ENCODE measurements at places on chromosomes 13 and 19.
A peak's percentile ranks its signal among the peaks of the same experiment; 100 is the strongest.

DNA sequence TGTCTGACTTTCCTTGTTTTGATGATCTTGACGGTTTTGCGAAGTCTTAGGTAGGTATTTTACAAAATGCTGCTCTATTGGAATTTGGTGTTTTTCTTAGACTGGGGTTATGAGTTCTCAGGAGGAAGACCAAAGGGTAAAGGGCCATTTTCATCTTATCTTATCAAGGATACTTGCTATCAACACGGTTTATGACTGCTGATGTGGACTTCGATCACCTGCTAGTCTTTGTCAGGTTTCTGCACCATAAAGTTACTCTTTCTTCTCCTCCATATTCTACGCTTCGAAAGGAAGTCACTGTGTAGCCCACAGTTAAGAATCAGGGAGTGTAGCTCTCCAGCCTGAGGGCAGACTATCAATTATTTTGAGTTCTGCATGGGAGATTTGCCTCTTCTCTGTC is 7.4 kb upstream of the CEBPG start:
- DNase-seq, result no peak

DNA sequence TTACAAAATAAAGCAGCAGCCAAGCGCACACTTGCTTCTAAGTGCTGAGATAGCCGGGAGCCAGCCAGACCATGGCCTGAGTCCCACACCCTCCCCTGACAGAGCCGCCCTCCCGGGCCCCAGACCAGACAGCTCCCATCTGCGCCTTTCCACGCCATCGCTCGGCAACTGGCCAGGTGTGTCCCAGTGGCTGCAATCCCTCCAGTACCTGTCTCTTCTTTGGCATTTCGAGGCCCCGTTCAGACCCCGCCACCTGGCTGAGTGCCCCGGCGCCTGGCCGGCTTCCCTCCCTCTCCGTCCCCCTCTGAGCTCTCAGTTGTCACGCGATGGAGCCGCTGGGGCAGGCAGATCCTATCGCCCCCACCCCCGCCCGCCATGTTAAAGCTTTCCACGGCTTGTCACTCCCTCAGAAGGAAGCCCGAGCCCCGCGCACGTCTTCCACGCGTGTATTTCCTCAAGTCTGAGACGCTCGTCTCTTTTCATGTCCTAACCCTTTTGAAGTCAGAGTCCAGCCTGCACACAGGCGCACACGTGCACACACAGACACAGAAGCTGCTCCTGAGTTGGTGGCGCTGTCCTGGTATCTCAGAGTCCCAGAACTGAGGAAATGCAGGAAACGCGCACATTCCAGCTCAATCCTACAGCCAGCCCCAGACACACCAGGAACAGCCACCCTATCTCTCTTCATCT is 7.9 kb downstream of the MLLT1 start:
- DNase-seq, result peak; percentile 76

DNA sequence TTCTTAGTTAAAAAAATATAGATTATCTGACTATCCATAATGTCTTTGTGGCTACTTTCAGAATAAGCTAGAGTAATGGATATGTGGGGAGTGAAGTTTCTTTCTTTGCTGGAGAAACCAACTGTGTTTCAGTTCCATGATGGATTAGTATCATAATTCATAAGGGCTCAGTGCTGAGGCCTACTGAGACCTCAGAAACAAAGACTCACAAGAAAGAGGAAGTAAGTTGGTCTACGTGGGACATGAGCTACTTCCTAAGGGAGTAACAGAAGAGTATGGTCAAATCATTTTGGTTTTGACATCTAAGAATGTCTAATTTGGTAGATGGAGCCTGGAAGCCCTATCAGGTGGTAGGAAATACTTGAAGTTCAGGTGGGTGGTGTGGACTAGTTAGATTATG is 99.0 kb upstream of the HTR2A start:
- DNase-seq, result no peak

- no peak for DNase-seq
Measured at GRCh38 chr19:5864725-5865486, 5.4 kb downstream of the FUT5 start.

GRCh38 chr19:55419624-55420236 is 12.1 kb upstream of the UBE2S start:
- no peak for DNase-seq

DNA sequence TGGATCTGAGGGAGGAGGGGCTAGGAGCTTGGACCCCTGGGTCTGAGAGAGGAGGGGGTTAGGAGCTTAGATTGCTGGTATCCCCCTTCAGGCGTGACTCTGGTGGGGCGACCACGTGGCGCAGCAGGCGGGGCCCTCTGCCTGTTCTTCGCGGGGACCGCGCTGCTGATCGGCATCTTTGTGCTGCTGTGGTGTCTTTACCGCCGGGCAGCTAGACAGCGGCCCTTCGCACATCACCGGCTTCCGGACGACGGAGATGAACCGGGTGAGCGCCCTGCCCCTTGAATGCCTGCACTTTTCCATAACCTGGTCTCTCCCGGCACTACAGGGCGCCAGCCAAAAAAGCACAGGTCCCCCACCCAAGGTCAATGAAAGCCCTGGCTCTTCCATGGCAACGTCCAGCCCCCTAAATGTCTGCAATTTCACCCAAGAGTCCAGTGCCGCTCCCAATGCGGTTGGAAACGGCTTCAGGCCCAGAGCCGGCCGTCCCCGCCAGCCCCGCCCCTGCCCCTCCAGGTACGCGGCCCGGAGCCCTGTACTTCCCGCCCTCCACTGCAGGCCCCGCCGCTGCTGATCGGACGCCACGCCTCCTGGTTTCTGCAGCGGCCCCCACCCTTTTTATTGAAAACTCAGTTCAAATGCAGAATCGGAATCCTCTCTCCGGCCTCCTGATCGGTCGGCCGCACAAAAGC is 2.8 kb downstream of the GFY start:
- no peak for DNase-seq

GRCh38 chr19:30158067-30158892 is 213.9 kb upstream of the ZNF536 start:
- no peak for DNase-seq

DNA sequence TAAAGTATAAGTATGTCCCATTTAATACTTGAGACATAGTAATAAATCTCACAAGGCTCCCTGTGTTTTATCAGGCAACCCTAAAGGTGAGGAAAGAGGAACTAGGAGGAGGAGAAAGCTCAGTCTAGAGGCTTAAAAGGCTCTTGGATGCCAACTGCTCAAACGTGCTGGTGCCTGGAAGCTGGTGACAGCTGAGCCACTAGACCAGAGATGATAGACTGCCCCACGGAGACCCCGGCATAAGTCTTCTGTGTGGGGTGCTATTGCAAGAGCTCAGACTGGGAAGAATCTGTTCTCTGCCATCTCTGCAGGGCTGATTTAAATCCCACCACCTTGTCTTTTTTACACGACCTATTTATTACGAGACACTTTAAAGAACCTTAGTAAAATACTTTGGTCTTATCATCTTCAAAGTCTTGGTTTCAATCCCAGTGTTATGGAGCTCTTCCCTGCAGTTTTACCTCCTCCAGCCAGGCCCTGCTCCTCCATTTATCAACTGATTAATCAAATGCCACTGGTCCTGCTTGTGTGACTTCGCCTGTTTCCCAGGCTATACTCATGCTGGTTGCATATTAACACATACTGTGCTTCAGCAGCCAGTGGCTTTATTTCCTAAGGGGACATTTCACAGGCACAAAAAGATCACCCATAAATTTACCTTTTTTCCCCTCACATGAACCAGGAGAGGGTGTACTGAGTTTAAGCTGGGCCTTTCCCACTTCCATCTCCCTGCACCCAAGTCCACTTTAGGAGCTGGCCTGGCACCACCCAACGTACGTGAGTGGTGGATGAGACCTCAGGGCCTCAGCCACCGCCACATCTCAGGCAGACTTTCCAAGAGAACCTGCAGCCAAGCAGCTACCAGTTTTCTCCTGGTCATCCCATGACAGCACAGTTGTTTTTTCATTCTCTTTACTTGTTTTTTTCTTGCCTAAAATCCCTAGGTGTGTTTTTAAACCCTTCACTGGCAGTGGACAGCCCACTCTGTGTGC is 7.8 kb upstream of the ATP12A start:
- no peak for DNase-seq

DNA sequence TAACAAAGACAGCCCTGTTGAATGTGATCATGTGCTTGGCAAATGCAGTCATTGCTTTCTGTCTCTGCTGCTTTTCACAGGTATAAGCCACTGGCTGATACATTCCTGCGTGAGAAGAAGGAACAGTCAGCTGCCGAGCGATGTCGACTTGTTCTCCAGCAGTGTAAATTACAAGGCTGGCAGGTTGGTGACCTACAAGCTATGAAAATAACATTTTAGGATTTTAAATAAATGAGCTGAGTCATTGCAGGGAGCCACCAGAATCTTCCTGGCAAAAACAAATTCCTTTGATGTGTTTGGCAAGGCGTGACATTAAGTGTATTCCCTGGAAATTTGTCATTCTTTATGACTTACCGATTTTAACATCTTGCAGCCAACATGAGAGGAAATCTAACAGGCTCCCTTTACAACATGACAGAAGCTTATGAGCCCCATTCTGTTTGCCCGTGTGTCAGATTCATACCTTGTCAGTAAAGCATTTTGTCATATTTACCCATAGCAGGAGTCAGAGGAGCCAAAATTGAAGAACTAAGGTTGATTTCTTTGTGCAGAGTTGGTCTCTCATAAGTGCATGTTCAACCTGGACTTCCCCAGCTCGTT is 471.4 kb downstream of the MYO16 start:
- DNase-seq, result no peak

GRCh38 chr13:50676602-50677001 is 166.9 kb downstream of the DLEU7 start:
- DNase-seq, result no peak

DNA sequence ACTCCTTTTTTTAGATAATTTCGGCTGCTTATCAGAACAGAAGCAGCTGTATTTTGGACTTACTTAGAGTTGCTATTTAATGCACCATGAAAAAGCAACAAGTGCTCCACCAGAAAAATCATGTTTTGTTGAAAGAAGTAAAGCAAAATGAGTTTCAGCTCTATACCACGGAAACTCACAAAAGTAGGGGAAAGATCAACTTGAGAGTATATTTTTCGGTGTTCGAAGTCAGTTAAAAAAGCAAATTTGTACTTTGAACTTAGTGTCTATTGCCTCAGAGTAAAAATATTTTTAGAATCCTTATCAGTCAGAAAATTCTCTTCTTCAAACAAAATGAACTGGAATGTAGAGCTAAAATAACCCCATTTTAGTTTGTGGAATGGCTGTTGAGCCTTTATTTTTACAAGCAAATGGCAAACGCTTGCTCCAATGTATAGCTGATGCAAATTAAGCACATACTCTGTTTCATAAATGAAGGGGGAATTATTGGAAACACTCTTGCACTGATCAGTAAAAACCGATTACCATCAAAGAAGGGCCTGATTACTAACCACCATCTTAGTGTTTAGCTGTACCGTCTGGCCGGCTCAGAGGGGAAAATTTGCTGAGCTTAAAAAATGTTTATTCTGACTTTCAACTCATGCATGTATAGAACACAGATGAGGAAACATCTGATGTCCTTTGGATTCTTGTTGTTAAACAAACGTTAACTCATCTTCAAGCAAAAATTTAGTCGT is 540.7 kb downstream of the GPC6 start:
- no peak for DNase-seq

DNA sequence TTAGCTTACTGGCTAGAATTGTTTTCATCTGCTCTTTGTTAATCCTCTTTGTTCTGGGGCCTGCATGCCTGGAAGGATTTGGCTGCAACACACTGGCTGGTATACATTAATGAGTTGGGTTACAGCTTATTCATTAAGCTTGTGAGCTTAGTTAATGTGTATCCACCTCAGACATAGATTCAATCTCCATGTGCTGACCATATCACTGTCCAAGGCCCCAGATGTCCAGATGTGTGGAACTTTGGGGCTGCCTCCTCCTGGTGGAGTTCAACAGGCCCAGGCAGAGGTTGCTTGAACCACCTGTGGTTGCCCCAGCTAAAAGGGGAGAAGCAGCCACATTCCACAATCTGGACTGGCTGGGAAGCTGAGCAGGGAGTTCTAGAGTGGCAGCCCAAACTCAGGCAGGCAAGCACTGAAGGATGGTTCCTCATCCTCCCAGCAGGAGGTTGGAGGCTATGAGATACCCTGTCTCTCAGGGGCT is 5.4 kb downstream of the DIAPH3 start:
- no peak for DNase-seq

DNA sequence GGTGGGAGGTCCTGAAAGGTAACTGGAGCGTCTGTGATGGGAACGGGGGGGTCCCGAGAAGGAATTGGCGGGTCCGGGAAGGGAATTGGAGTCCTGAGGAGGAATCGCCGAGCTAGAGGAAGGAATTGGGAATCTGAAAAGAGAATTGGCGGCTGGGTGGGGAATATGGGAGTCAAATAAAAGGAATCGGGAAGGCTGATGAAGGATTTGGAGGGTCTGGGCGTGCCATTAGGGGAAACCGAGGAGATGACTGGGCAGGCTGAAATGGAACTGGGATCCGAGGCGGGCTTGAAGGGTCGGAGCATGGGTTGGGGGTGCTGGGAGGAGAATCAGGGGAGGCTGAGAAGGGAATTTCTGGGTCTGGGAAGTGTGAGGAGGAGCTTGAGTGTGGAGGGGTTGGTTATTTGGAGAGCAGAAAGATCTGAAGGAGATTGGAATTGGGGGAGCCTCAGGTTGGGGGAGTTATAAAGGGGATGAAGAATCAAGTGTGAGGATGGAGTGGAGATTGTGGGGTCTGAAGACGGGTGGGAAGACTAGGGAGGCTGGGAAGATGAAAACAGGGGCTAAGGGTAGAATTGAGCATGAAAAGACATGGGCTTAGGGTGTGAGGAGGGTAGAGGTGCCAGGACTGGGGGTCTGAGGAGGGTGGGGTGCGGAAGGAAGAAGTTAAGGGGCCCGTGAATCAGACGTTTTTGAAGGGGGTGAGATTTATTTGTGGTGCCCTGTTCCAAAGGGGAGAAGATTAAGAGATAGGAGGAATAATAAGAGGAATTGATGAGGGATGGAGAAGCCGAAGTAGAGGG is 718 bp downstream of the ACTN4 start:
- no peak for DNase-seq

GRCh38 chr19:30387311-30388115 is 15.3 kb downstream of the ZNF536 start:
- DNase-seq, result no peak

DNA sequence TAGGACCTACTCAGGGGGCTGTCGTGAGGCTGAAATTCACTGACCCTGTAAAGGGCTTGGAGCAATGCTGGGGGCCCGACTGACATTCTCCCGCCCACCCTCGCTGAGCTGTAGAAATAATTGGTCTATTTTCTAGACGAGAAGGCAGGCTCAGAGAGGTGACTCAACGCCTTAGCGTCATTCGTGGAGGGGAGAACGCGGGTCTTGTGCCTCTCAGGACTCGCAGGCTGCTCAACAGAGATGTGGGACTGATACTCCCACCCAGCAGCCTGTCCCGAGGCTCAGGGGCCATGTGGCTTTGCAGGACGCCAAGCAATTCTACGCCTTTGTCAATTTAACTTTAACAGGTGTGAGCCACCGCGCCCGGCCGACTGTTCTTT is 23.6 kb upstream of the ASPDH start:
- DNase-seq, result no peak

GRCh38 chr19:44753932-44754749 is 5.6 kb downstream of the BCL3 start:
- peak; percentile 85 for DNase-seq

DNA sequence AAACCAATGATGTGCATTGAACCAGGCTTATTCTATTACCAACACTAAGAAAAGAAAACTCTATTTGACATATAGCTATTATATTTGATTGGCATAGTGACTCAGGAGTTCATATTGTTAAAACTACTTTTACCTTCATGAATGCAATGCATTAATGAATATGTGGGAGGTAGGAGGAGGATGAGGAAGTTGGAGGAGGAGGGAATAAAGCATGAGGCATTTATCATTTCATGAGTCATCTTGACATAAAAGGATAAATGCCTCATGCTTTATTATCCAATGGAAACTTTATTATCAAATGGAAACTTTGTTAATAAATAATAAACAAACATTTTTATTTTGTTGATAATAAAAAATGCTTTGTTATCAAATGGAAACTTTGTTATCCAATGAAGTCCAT is 116.5 kb downstream of the SPRY2 start:
- no peak for DNase-seq

Measured in right hindlimb (tissue), 1 donor.